Right ventricle myocardium inferior (tissue), 1 donor: ENCODE measurements at places on chromosomes 16 and 17.

DNA sequence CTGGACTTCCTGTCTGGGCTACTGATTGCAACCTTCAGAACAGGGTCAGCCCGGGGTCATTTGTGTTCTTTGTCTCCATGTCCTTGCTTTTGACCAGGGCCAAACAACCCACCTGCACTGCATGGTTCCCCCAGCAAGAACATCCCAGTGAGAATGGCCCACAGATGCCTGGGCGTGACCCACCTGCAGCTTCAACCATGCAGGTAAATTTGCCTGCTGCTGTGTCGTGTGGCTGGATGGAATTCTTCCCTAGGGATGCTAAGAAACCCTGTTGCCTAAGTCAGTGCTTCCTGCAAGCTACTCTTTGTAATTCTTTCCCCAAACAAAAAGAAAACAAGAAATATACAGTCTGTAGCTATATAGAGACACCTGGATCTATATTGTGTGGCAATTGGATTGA, 12.5 kb downstream of the CDH13 start:
- no peak for DNase-seq

GRCh38 chr17:19830061-19830460, 37.7 kb downstream of the ULK2 start:
- DNase-seq, result no peak

DNA sequence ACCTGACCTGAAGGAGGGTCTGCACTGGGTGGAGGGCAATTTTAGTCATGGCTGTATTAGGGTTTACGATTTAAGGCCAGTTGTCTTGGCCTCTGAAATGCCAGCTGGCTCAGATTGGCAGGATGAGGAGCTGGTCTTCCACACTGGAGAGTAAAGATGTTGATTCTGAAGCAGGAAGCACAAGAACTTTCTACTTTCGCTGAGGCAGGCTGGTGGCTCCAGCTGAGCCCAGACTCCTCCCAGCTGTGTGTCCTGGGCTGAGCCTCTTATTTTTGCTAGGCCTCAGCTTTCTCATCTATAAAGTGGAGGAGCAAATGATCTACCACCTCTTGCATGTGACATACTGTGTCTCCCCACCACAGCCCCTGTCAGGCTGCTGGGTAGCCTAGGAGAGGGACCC, 74.4 kb downstream of the MRM1 start:
- no peak for DNase-seq

DNA sequence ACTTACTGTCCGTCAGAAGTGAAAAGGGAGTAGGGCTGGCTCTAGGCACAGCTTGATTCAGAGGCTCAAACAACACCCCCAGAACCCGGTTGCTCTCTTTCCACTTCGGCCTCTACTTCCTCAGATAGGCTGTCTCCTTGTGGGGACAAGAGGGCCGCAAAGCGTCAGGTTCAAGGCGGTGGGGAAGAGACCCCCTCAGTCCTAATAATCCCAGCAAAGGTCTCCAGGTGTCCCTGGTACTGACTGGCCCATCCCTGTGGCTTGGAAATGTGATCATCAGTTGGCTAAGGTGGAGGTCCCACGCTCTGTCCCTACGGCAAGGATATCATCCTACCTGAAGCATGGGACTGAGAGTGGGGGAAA, 26.0 kb downstream of the NGFR start:
- DNase-seq, result peak; percentile 17

DNA sequence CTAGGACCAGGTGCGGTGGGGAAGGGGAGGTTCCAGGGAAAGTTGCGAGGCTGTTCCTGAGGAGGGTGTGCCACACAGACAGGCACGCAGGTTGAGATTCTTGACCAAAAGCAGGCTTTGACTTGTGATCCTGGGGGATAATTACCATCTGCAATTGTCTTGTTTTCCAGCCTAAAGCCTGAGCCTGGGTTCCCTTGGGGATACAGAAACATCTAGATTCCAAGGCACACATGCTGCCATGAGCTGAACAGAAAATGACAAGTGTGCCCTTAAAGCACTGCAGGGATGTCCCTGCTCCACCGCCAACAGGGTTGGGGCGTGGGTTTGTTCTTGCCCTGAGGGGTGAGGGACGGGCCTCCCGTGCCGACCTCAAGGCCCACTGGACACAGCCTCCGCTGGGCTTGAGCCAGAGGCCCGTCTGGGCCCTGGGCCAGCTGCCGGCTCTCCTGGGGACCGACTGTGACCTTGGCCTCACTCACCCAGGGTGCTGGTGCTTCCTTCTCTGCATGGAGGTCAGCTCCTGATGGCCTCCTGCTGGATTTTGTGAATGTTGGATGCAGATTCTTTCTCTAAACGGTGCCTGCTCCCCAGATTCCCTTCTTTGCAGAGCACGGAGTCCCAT, 14.0 kb downstream of the CA5A start:
- no peak for DNase-seq

GRCh38 chr17:77451245-77451893, 310.6 kb downstream of the SEC14L1 start:
- peak; percentile 87 for DNase-seq

DNA sequence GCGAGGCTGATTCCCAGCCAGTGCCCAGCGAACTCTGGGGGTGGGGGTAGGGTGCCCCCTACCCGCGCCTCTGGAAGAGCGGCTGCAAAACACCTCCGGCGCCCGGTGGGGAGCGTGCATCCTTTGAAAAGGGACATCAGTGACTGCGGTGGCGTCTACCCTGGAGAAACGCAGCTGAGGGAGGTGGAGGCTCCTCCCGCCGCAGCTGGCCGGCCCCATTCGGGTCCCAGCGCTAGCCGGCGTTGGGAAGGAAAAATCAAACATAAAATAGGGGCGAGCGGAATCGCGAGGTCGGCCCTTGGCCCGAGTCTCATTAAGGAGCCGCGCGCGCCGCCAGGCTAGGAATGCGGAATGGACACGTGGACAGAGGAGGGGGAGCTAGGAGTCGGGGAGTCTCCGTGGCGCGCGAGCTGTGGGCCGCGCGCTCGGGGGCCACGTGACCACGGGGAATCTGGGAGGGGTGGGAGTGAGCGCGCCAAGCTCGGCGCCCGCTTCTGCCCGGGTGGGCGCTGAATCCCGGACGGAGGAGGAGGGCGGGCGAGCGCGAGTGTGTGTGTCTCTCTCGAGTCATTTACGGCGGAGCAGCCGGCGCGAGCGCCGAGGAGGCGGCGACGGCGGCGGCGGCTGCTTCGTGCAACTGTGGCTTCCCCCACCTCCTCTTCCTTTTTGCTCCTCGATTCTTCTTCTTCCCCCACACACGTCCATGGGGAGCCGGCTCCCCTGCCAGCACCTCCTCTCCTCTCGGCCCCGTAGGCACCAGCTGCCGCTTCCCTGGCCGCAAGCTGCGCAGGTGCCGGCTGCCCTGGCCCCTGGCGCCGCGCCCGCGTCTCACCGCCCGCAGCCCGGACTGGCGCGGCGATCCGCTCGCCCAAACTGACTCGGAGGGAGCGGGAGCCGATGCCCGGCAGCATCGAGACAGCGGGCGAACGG, at the start of gene TMEM132E:
Gene TMEM132E, plus strand, starts transcription at position 566 of the 930 bp plus-strand sequence. CDS start 1,495 bp downstream, outside the sequence.
- no peak for DNase-seq

DNA sequence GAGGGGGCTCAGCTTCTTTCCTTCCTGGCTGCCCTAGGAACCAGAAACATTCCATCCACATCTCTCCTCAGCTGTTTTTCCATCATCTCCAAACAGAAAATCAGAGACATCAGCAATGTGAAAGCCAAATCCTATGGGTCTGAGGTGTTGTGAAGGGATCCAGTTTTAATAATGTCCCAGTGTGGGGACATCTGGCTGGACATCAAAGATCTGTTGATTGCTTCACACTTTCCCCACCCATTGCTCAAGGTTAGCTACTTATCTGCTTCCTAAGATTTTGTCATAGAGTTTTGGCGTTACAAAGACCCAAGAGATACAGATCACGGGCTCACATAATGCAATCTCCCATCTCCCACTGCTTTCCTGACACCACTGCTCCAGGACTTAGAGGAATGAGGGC, 47.8 kb upstream of the AXIN2 start:
- no peak for DNase-seq

GRCh38 chr17:1843947-1844346, 14.1 kb downstream of the RPA1 start:
- no peak for DNase-seq
